ENCODE measurements at places on chromosomes 2 and 18. TPM values are rescaled to one million over a fixed set of nuclear protein-coding genes. Genes with fewer than 3 reads are reported as not detected.
A peak's percentile ranks its signal among the peaks of the same experiment; 100 is the strongest.

Gene PARD3B
- total RNA-seq: 2.5 TPM

Gene SRBD1
- total RNA-seq: 20.2 TPM

Gene KCNE4
- total RNA-seq: not detected

Gene TUBA3E
- total RNA-seq: not detected

GRCh38 chr2:101419096-101419663 is 31.9 kb upstream of the CREG2 start:
- no peaks in the 10 kb centered on the region for H3K4me1 ChIP-seq
- no peaks in the 10 kb centered on the region for H3K36me3 ChIP-seq
- H3K27me3 ChIP-seq: no peaks in the 10 kb centered on the region
- H3K27ac ChIP-seq: no peak overlapping the region
- H3K4me3 ChIP-seq: no peak overlapping the region

DNA sequence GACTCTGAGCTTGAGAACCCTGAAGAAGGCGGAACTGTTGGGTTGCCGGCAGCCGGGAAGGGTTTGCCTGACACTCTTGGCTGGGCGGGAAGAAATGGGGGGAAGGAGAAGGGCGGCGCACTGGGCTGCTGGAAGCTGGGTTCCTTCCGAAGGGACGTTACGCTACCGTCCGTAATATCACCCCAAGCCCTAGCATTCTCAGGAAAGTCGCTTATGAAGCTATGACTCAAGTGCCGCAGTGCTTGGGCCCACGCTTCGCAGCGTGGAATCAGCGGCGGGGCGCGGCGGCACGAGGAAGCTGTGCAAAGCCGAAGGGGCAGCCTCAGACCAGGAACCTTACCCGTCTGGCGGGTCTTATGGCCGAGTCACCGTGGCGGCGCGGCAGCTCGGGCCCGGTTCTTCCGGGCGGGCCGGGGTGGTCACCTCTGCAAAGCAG is 50.2 kb upstream of the SIGLEC15 start:
- no peaks in the 10 kb centered on the region for H3K36me3 ChIP-seq
- H3K4me3 ChIP-seq: peak overlapping the region; percentile 81
- DNase-seq: peak; percentile 91
- no peaks in the 10 kb centered on the region for H3K4me1 ChIP-seq
- H3K27ac ChIP-seq: no peak overlapping the region
- peaks cover 36% of the 10 kb centered on the region for H3K27me3 ChIP-seq

DNA sequence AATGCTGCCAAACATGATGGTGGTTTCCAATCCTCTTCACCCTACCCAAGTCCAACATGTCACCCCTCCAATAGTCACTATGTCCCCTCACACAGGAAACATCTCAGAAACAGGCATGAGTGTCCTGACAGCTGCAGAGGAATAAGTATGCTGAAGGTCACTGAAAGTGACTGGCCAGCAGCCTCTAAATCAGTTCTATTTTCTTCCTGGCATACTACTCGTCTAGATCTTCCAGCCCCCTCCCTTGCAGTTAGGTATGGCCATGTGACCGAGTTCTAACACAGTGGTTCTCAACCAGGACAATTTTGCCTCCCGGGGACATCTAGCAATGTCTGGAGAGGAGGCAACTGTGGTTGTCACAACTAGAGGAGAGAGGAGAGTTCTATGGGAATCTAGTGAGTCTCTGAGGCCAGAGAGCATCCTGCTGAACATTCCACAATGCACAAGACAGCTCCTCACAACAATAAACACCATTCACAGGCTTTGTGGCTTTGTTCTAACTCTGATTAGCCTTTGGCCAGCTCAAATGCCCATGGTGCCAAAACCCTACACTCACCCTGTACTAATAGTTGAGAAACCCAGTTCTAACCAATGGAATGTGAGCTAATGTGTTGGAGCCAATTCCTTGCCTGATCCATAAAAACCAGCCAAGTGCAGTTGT is 12.6 kb upstream of the ID2 start:
- no peaks in the 10 kb centered on the region for H3K4me1 ChIP-seq
- H3K27ac ChIP-seq: no peak overlapping the region
- no peaks in the 10 kb centered on the region for H3K27me3 ChIP-seq
- H3K4me3 ChIP-seq: no peak overlapping the region

All from endodermal cell (in vitro differentiated cells).